Ovary (tissue), 10 donors: ENCODE measurements at places on chromosomes 2 and 18. TPM values are rescaled to one million over a fixed set of nuclear protein-coding genes. Genes with fewer than 3 reads are reported as not detected.

The CROCC2 gene
- total RNA-seq: 0.33 TPM

GRCh38 chr18:11577271-11578112 is 31.9 kb upstream of the SLC35G4 start:
- no peak for DNase-seq

GRCh38 chr2:84999553-84999955 is 28.6 kb downstream of the KCMF1 start:
- no peak for DNase-seq

DNA sequence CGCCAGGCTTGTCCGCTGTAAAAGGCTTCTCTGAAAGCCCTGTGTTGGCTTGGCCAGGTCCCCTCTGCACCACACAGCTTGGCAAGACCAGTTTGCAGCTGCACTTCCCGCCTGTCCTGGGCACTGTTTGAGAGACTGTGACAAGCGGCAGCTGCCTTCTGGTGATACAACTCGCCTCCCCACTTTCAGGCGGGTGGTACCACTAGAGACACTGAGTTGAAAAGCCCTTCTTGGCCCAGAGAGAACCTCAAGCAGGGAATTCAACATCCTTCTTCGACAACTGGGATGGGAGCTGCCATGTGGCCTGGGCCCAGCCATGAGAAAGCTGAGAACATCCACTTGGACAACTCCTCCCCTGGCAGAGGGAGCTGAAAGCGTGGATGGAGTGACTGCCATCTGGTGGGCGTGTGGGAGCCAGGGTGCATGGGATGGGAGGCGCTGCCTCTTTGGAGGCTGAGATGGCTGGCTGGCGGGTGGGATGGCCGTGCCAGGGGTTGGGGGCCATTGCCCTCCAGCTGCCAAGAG is 125.5 kb upstream of the REV1 start:
- DNase-seq: no peak

DNA sequence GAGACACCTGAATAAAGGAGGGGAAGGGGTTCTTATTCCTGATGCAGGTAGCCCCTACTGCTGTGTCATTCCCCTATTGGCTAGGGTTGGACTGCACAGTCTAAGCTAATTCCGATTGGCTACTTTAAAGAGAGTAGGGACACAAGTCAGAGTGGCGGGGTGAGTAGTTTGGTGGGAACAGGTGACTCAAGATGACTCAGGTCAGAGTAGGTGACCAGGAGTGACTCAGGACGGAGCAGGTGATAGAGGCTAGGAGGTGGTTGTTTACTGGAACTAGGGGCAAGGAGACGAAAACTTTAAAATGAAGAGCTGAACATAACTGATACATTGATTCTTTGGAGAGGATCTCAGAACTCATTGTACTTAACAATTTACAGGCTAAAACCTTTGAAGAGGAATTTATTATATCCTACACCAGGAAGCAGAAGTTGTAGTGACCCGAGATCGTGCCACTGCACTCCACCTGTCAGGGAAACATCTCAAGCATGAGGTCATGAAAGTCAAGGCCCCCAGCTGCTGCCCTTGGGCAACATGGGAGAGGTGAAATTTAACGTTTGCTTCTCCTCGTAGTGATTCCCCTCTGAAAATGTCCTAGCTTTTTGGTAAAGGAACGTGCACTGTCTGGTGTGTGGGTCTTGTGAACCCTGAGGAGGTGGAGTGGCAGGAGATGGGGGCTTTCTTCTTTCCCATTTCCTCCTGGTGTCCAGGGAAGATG is 4.5 kb upstream of the CYP27A1 start:
- no peak for DNase-seq
